ENCODE measurements at places on chromosomes 2 and 18.

DNA sequence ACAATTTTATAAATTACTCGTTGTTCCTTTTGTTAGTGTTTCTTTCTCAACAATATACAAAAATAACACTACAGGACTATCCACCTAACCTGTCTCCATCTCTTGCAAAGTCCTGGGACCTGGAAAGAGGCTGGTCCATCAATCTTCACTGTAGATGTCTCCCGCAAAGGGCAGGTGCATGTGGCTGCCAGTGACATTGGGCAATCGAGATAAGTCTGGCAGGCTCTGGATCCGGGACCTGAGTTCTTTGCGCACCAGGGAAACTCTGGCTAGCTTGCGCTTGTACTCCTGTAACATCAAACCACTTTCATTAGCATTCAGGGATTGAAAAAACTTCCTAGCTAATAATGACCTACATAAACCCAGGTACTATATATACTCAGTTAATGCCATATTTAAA, 20.5 kb downstream of the RMP24 start:
- H3K27ac ChIP-seq = no peak overlapping the region
- no peak overlapping the region for H3K4me3 ChIP-seq
- H3K4me1 ChIP-seq = no peaks in the 10 kb centered on the region
- H3K27me3 ChIP-seq = no peaks in the 10 kb centered on the region
- H3K36me3 ChIP-seq = no peaks in the 10 kb centered on the region

- H3K27me3 ChIP-seq = no peaks in the 10 kb centered on the region
- no peak overlapping the region for H3K4me3 ChIP-seq
- no peak overlapping the region for H3K27ac ChIP-seq
- H3K36me3 ChIP-seq = peaks cover 12% of the 10 kb centered on the region
- H3K4me1 ChIP-seq = peaks cover 2% of the 10 kb centered on the region
These were observed 17.1 kb downstream of the C2orf69 start for GRCh38 chr2:199928226-199928625.

GRCh38 chr2:237201461-237202287, 116.0 kb downstream of the COPS8 start:
- H3K4me1 ChIP-seq = peaks cover 24% of the 10 kb centered on the region
- no peaks in the 10 kb centered on the region for H3K27me3 ChIP-seq
- peak overlapping the region; percentile 91 for H3K27ac ChIP-seq
- no peak overlapping the region for H3K4me3 ChIP-seq

GRCh38 chr2:11508279-11508678, 25.6 kb upstream of the GREB1 start:
- H3K4me3 ChIP-seq = no peak overlapping the region
- no peak overlapping the region for H3K27ac ChIP-seq
- H3K36me3 ChIP-seq = no peaks in the 10 kb centered on the region
- H3K27me3 ChIP-seq = no peaks in the 10 kb centered on the region
- H3K4me1 ChIP-seq = no peaks in the 10 kb centered on the region

DNA sequence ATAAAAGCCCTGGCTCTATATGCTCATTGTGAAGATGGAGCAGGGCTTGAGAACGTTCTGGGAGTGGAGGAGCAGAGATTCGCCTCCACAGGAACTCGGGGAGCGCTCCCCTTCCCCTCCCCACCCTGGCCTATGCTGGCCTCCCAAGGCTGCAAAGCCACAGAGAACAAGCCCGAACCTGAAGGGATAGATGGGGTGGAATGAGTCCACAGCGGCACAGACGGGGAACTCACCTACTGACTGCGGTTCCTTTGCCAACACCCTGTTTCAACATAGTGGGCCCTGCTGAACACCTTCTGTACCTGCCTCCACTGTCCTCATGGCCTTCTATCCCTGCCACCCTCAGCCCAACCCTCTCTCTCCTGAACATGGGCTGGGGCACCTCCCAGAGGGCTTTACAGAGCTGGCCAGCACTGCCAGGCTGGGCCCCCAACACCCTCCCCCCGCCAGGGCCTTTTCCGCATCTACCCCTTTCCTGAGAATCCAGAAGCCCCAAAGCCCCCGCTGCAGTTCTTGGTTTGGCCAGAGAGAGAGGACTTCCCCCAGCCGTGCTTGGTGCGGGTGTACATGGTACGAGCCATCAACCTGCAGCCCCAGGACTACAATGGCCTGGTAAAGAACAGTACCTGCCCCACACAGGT, 41.5 kb downstream of the LMAN2L start:
- H3K36me3 ChIP-seq = peaks cover 3% of the 10 kb centered on the region
- DNase-seq = no peak
- H3K27ac ChIP-seq = no peak overlapping the region
- peaks cover 3% of the 10 kb centered on the region for H3K4me1 ChIP-seq

- no peaks in the 10 kb centered on the region for H3K27me3 ChIP-seq
- no peak overlapping the region for H3K27ac ChIP-seq
These were observed 335.3 kb downstream of the PTPRM start for GRCh38 chr18:7902399-7902839.

DNA sequence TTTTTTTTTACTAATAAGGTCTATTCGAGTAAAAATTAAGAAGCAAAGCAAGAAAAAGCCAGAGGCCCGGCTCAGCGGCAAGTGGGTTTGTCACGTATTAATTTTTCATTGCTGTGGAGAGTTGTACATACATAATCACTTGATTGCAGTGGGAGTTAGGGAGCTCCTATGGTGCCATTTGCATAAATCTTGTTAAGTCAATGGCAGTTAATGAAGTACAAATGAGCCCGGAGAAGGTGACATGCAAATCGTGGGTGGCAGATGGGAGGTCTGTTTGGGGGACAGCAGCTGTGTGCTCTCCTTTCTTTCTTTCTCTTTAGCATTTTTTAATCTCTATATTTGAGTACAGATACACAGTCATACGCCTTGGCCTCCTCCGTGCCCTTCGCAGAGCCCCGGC, 317.0 kb downstream of the AGAP1 start:
- peaks cover 12% of the 10 kb centered on the region for H3K36me3 ChIP-seq
- no peaks in the 10 kb centered on the region for H3K4me1 ChIP-seq
- H3K27me3 ChIP-seq = no peaks in the 10 kb centered on the region
- H3K27ac ChIP-seq = no peak overlapping the region

GRCh38 chr2:205188239-205189138, 493.8 kb upstream of the NRP2 start:
- no peaks in the 10 kb centered on the region for H3K4me1 ChIP-seq
- H3K27me3 ChIP-seq = no peaks in the 10 kb centered on the region
- H3K36me3 ChIP-seq = no peaks in the 10 kb centered on the region
- H3K27ac ChIP-seq = no peak overlapping the region

DNA sequence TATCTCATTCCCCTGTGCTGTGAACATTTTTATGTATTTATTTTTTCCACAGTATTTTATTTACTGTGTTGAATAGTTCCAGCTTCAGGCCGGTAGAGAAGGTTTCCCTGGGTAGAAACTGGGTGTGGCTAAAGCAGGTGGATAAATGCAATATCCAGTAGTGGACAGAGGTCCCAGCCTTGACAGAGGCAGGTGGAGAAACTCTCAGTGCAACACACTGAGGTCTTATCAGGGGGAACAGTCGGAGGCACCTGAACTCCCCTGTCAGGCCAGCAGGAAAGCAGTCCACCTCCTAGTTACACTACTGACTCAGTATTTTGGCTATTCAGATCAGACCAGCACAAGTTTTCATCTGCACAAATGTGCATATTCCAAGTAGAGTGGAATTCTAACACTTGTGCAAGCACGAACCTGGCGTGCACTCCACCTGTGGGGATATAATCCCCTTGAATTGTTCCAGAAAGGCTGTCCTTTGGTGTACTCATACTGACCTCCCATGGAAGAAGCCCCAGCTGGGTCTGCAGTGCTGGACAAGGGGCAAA, 103.3 kb downstream of the GULP1 start:
- H3K27me3 ChIP-seq = no peaks in the 10 kb centered on the region
- no peak overlapping the region for H3K4me3 ChIP-seq
- no peaks in the 10 kb centered on the region for H3K36me3 ChIP-seq
- DNase-seq = no peak

Data from trophoblast cell (in vitro differentiated cells and primary cell).